ENCODE measurements at places on chromosomes 2 and 18.

- peak; percentile 34 for DNase-seq
These were observed 709 bp downstream of the UGP2 start for GRCh38 chr2:63842149-63843061.

DNA sequence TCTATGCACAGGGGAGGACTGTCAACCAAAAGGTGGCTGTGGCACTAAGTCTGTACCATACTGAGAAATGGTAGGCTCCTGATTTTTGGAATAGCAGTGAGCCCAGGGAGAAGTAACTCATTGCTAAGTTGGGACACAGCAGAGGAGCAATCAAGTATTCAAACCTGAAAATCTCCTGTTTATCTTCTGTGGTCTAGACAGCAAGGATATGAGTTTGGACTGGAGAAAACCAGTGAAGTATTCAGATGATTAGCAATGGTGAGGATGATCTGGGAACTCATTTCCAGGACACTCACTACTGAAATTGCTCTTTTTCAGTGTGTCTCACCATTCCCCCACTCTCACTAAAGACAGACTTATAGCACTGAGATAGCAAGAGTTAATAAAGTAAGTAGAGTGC is 112.0 kb downstream of the GULP1 start:
- no peak for DNase-seq

GRCh38 chr2:171673905-171674304 is 13.4 kb upstream of the DYNC1I2 start:
- no peak for DNase-seq

DNA sequence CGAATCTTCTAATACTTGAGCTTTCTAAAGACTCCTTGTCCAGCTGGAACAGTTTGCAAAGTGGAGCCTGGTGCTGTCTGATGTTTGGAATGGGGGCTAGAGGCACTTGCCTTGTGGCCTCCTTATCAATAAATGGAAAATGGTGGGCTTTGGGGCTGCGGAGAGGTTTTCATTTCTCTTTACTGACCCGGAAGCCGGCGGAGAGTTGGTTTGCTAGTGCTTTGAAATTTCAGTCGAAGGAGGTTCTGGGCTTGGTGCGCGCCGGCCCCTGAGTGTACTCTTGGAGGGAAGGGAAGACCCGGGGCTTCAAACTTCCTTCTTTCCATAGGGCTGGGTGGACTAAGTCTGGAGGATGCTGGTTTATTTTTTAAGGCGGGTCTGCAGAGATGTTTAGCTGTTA is 714 bp downstream of the RPIA start:
- DNase-seq, result no peak

DNA sequence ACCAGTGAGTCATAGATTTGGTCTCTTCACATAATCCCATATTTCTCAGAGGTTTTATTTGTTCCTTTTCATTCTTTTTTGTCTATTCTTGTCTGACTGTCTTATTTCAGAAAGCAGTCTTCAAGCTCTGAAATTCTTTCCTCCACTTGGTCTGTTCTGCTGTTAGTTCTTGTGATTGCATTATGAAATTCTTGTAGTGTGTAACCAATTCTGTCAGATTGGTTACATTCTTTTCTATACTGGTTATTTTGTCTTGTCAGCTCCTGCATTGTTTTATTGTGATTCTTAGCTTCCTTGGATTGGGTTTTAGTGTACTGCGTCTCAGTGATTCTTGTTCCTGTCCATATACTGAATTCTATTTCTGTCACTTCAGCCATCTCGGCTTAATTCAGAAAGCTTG is 18.6 kb downstream of the EHBP1 start:
- no peak for DNase-seq

DNA sequence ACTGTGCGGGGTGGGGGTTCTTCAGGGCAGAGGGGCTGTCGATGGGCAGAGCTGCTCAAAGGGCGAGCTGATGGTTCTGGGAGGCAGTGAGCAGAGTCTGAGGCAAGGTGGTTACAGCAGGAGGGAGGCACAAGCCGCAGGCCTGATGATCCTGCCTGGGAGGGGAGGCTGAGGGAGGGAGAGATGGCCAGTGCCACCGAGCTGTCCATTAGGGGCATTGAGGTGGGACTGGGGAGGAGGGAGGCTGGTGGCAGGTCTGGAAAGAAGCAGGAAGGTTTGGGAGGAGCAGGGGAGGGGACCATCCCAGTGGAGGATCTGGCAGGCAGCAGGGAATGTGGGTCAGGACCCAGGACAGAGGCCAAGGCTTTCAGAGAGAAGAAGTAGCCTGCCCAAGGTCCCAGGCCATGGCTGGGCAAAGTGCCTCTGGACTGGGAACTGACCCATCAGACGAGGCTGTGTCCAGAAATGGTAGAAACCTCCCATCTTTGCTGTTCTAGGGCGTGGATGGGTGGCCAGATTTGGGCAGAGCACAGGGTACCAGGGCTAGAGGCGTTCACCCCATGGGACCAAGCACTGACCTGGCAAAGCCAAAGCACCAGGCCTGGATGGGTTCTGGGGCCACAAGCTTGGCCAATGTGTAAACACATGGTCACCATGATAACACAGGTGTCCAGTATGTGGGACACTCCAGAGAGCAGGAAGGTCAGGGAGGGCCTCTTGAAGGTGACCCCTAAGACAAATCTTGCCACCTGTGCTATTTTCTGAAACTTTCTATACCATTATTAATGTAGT is 55.5 kb downstream of the INHBB start:
- no peak for DNase-seq

DNA sequence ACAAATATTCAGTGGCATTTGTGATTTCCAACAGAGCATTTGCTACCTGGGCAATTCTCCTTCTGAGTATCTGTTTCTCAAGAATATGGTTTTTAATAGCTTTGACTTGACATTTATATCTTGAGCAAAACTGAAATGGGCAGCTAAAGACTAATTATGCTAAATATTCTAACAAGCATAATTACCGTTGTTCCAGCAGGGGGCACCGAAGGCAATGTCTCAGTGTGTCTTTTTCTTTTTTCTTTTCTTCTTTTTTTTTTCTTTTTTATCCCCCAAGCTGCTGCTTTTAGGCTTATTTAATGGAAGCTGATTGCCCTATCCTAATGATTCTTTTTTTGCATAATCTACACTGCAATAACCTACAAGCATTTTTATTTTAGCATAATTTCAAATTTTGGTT is 138.9 kb upstream of the NABP1 start:
- no peak for DNase-seq

DNA sequence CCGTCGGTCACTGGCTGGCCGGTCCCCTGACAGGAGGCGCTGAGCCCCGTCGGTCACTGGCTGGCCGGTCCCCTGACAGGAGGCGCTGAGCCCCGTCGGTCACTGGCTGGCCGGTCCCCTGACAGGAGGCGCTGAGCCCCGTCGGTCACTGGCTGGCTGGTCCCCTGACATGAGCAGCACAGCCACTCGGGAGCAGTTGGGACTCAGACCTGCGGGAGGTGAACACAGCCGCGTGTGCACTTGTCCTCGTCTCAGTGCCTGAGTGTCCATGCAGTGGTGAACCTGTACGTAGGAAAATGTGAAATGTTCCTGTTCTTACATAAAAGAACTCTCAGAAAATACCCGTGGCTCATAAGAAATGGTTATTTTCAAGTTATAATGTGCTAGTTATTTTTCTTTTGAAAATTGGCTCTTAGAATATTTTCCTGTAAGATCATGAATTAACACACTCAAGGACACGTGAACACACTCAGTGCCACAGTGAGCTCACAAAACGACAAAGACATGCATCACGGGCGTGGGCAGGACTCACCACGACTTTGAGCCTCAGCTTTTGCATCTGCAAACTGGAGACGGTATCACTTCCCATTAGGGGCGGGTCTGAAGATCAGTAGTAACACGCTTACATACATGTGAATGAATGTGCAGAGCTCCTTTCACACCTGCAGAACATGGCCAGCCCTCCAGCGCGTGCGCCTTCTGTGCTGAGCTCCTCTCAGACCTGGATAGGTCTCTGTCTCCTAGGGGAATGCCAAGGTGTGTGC is 21.1 kb upstream of the NFATC1 start:
- no peak for DNase-seq
